Activated CD4-positive, alpha-beta T cell treated with anti-CD3 and anti-CD28 coated beads for 1 hour (primary cell): ENCODE measurements at places on chromosomes 5 and 9.
A peak's percentile ranks its signal among the peaks of the same experiment; 100 is the strongest.

- DNase-seq: no peak
These were observed 2.6 kb downstream of the GLIS3 start for GRCh38 chr9:4297151-4297785.

GRCh38 chr5:123559434-123559775 lies 47.4 kb downstream of the CSNK1G3 start:
- no peak for DNase-seq

GRCh38 chr5:120507197-120507596 lies 43.1 kb downstream of the PRR16 start:
- no peak for DNase-seq

DNA sequence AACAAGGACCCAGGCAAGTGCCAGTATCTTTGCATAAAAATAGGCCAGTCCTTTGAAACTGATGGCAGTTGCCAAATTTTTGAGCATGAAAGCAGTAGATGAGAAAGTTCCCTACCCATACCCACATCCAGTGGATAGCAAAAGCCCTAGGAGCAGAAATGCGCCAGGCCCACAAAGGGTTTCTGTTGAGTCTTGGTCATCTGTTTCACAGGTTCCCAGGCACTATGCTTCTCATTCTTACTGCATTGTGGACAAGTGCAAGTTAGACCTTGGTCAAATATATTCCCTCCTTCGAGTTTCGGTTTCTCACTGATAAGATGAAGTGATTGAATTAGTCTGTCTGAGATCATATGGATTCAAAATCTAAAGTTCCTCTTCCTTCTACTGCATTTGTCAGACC lies 152.3 kb downstream of the NR3C1 start:
- DNase-seq: no peak

DNA sequence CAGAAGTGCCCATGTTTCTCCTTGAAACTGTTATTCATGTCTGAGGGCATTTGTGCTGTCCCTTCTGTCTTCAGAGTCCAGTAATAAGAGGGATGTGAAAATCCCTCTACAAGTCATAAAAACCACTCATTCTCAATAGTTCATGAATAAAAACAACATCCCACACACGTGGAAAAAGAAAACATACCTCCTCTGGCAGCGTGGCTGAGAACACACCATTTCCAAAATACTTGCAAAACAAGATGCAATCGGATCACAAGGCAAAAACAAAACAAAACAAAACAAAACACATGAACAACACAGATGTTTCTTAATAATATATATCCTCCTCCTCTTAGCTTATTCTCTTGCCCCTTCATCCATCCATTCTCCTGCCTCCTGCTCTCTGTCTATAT lies 71.0 kb upstream of the EQTN start:
- DNase-seq: no peak

- no peak for DNase-seq
These were observed 61.0 kb upstream of the ADAMTS2 start for GRCh38 chr5:179406031-179406961.

DNA sequence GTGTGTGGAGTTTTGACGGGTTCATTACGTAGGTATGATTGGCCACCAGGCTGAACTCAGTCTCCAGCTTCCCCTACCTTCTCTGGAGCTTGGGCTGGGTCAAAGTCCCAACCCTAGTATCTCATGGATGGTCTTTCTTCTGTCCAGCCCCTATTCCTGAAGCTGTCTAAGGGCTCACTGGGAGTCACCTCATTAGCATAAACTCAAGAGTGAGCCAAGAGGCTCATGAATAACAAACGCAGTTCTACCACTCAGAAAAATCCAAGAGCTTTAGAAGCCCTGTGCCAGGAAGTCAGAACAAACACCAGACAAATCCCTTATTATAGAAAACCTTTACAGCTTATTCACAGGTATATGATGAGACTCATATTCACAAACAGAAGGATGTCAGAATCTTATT lies 180.3 kb upstream of the NFIL3 start:
- no peak for DNase-seq

DNA sequence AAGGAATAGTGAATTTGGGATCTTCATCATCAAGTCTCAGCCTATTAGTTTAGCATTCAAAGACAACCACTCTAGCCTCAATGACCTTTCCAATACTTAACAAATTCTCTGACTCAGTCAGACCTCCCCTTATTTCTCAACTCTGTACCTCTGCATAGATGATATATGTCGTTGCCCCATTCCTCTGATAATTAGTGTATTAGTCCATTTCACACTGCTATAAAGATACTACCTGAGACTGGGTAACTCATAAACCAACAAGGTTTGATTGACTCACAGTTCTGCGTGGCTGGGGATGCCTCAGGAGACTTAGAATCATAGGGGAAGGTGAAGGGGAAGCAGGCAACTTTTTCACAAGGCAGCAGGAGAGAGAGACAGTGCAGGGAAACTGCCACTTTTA lies 8.9 kb downstream of the MRPL22 start:
- no peak for DNase-seq

DNA sequence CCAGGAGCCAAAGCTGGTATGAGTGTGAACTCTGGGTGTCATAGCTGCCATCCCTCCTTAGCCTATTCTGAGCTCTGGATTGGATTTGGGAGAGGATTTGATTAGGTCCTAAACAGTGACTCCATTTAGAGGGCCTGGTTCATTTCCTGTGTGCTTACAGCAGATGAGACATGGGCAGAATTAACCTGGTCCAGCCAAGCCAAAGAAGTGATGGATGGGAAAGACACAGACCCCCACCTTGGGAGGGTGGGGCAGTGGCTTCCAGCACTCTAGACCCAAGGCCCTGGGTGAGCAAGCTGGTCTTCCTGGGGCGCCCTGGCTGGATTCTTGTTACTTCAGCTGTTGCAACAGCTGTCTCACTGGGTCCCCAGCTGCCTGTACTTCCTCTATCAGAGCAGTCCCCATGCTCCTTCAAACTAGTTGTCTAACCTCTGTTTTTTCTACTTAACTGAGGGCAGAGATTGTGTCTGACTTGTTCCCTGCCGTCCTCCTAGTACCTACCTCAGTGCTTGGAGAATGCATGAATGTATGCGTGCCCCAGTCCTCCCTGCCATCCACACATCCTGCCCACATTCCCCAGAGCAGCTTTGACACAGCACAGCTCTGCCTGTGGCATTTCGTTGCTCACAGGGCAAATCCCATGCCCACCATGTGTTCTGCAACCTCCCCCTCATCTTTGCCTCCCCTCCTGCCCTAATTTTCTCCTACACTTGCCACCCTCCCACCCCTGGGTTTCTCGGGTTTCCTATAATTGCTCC lies 115.9 kb downstream of the RGS3 start:
- DNase-seq: no peak

DNA sequence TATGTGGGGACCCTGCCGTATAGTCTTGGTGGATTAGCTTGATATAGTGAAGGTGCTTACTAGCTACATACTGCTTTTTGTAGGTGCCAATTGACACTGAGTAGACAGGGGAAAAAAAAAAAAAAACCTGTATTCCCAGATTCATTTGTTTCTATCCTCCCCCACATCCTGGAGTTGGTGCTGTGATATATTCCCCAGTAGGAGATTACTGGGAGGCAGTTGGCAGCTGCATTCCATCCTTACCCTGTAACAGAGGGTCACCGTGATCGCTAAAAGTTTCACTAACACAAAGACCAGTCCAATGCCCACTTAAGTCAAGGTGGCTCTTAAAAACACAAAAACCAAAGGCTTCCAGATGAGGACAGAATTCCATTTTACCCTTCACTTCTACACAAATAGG lies 27.4 kb upstream of the TOMM5 start:
- DNase-seq: no peak

DNA sequence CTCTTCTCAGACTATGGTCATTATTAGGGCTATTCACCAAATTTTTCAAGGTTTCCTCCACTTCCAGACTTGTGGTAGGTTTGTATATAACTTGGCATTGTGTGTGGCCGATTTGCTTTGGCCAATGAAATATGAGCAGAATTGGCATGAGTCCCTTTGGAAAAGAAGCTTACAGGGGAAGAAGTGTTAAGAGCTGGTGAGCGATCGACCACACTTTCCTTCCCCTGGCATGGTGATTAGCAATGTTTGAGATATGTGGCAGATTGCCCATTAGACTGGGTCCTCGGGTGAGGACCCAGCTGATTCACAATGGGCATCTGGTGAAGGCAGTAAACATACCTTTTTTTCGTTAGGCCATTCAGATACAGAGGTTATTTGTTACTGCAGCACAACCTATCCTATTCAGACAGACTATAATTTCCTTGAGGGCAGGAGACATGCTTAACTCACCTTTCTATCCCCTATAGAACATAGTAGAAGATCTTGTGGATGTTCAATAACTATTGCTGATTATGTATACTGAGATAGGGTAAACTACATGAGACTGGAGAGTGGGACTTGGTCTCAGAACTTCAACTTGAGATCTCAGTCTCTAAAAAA lies 62.8 kb upstream of the KLF9 start:
- DNase-seq: no peak

DNA sequence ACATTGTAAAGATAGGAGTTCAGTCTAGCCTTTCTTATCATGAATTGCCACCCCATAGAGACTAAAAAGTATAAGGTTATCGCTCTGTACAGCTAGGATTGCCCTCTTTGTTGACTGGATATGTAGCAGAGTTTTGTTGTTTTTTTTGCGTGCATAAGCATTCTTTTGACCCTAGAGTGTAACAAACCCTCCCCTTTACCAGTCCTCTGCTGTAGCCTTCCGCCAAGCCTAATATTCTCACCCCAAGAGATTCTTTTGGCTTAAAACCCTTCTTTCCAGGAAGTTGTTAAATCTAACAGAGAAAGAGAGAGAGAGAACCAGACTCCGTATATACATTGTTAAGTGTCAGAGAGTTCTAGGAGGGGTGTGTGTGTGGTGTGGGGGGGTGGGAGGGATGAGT lies 113.9 kb downstream of the FGF1 start:
- DNase-seq: no peak

- no peak for DNase-seq
These were observed 286.7 kb downstream of the NFIB start for GRCh38 chr9:14027116-14027800.

DNA sequence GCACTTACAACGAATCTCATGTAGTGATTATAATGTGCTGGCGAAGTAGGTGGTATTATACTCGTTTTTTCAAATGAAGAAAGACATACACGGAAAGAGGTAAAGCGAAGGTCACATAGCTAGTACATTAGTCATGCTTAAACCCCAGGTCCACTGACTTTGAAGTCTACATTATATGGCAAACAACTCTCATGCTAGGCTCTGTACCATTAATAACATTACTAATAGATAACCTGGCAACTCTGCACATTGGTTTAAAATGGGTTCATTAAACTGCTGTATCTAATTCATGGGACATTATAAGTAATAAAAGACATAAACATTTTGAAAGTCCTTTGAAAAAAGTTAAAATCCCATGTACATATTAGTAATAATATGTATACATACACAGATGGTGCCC lies 21.2 kb downstream of the FYB1 start:
- no peak for DNase-seq

- no peak for DNase-seq
These were observed 45.3 kb downstream of the ICE1 start for GRCh38 chr5:5467737-5468136.

DNA sequence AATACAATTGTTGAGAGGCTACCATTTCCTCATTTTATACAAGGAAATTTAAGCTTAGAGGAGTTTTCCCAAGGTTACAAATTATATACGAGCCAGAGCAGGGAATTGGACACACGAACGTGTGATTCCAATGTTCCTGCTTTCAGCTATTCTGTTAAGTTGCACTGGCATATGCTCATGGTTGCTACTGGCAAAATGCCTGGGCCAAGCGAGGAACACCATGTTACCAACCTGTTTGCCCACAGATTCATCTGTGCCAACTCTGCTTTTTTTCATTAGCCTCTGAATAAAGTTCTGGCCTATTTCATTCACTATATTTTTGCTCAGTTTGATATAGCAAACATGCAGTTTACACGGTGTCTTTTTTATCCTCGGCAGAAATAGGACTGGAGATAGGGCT lies 5.1 kb upstream of the C5orf46 start:
- no peak for DNase-seq

- DNase-seq: peak; percentile 58
These were observed 74.6 kb upstream of the CPLX2 start for GRCh38 chr5:175796536-175797499.

DNA sequence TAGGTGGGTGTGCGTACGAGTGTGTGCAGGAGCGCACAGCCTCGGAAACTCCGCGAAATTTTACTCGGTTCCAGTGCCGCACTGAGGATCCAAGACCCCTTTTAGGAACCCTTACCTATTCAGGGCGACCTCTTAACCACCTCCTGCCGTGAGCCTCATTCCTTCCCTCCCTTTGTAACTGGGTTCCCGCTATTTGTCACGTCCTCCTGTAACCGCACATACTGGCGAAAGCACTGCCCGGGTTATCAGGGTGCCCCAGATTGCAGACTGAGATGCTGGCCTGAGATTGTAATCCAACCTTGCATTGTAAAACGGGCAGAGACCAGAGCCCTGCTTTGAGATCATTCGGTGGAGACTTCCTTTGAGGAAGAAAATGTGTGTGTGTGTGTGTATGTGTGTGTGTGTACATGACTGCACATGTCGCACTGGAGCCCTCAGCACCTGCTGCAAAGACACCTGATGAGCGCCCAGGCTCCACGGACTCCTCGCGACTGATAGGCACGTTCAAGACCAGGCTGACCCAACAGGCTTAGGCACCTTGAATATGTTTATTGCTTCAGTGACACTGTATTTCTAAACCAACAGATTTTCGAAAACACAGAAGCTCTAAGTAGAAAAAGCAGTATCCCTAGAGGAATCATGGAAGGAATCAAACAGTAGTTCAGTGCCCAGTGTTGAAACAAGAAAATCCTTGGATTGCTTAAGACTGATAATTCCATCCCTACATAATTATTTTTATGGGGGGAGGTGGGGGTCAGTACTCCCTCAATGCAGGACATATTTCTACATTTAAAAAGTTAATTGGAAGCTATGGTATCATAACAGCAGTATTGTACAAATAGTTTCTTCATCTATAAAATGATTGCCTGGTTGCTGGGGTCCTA lies 86.5 kb upstream of the TNFAIP8 start:
- DNase-seq: no peak

DNA sequence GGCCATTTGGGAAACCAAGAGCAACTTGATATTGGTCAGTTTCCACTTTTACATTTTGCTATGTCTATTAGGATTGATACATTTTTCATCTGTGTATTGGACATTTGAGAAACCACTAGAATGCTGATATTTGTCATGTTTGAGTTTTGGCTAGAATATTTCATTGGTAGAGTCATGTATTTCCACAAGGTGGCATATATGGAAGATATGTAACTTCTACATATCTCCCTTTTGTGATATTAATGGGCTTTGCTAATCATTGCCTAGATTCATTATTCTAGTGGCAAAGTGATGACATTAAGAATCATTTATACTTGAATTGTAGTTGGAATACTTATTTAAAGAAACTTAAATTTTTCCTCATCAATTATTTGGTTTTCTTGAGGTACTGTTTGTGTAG lies 692.9 kb upstream of the EDIL3 start:
- no peak for DNase-seq
